ENCODE measurements at places on chromosomes 16 and 17. TPM values are rescaled to one million over a fixed set of nuclear protein-coding genes. Genes with fewer than 3 reads are reported as not detected.

The CLEC10A gene
- not detected for total RNA-seq

The TBC1D3H gene
- total RNA-seq = not detected

The SOX9 gene
- total RNA-seq = 0.37 TPM

The LRRC37A2 gene
- total RNA-seq = 2.6 TPM

The MON1B gene
- total RNA-seq = 14.3 TPM

The KIF19 gene
- not detected for total RNA-seq

The TNFRSF13B gene
- total RNA-seq = not detected

The ADAM11 gene
- 0.59 TPM for total RNA-seq

The G6PC1 gene
- total RNA-seq = not detected

The ZNF287 gene
- 4.8 TPM for total RNA-seq
